ENCODE measurements at places on chromosomes 16 and 17. TPM values are rescaled to one million over a fixed set of nuclear protein-coding genes. Genes with fewer than 3 reads are reported as not detected.

The ADAP2 gene
- 0.76 TPM for total RNA-seq

DNA sequence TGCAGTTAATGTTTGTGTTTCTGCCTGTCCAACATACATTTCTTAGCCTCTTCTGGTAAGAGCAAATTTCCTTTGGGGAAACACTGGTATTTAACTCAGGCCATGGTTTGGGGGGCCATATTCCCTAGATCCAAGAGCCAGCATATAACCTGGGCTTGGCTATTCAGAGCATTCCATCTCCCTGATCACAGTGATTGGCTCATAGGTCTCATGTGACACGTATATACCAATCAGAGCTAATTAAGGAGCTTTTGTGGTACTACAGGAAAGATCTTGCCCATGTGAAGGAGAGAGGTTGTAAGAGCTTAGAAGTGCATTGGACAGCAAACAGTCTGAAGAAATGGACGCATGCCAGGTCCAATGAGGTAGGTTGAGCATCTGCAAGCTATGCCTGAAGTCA is 33.4 kb upstream of the GPR139 start:
- no peak for DNase-seq

GRCh38 chr17:5759501-5759925 is 175.2 kb upstream of the NLRP1 start:
- DNase-seq: no peak

DNA sequence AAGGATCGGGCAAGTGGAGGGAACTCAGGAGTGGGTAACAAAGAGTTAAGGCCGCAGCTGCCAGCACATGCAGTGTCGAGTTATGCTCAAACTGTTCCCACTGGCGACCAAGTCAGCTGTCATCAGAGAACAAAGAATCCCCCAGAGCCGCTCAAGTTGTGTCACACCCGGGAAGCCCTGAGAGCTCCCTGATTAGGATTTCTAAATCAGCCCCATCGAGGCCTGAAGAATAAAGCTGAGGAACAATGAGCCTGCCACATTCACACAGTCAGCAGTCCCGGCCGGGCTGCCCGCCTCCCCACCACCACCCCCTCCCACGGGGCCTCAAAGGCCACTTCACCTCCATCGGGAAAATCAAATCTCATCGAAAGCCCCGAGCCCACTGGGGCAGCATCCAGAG is 84.5 kb downstream of the SOX9 start:
- DNase-seq: no peak

DNA sequence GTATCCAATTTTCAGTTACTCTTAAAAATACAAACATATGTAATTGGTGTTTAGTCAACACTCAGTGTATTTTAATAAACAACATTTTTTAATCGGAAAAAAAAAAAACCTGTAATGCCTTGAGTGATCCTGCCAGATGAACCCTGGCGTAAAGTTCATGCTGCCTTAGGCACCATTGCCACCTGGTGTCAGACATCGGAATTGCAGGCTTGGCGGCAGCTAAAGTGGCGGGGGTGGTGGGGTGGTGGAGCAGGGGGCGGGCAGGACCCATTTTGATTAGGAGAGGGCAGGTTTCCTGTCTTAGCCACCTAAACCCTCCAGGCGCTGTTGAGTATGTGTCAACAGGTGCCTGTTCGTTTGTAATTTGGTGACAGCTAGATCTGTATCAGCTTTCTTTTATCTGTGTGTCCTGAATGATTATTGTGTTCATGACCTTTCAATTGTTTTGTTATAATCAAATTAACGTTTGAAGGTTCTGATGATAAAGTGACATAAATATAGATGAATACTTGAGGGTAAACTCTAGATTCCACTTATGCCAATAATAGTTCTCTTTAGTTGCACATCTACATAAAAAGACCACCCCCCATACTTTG is 588.7 kb downstream of the CDH13 start:
- peak; percentile 69 for DNase-seq

GRCh38 chr16:85054948-85055492 is 27.4 kb downstream of the KIAA0513 start:
- peak; percentile 2 for DNase-seq

DNA sequence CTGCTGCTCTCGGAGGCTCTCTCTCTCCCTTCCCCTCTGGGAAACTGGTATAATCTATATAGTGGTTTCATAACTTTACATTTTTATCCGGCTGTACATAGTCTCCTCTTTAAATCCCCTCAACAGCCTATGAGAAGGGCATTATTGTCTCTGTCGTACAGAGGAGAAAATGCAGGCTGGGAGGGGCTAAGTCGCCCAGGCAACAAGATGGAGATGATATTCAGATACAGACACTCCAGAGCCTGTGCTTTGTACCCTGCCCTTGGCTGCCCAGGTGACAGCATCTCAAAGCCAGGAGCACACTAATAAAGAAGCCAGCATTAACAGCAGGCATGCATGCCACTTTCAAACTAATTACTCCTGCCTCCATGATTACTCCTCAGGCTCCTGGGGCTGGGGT is 4.7 kb upstream of the EIF1 start:
- DNase-seq: no peak
